ENCODE measurements at places on chromosomes 2 and 18. TPM values are rescaled to one million over a fixed set of nuclear protein-coding genes. Genes with fewer than 3 reads are reported as not detected.

DNA sequence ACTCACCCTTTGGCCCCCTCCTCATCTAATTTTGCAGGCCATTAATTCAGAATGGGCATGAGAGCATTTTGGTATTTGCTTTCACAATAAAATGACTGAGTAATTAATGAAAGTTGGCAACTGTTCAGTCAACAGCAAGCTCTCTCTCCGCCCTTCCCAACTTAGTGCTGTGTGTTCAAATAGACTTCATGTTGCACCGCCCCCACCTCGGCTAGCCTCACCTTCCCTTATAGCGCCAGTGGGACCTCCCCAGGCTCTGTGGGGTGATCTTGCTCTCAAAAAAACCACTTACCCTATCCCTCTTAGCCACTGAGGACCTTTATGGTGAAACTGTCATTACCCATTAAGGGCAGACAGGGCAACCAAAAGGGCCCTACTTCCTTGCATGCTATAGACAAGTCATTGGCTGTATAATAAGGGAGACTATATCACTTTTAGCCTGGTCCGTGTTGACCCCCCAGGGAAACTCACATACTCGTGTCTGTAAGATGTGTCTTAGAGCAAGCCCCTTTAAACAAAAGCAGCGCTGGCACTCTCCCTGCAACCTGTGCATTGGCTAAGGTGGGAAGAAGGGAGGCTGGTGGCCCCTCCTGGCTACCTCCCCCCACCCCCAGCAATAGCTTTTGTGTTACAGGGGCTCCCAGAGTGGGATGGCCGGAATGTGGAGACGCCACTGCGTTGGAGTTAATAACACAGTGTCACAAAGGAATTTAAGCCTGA, 15.2 kb downstream of the EN1 start:
- DNase-seq, result no peak
- H3K4me1 ChIP-seq, result peaks cover 20% of the 10 kb centered on the region
- H3K4me3 ChIP-seq, result no peak overlapping the region
- no peaks in the 10 kb centered on the region for H3K27me3 ChIP-seq

- H3K4me3 ChIP-seq, result no peak overlapping the region
- no peaks in the 10 kb centered on the region for H3K4me1 ChIP-seq
- DNase-seq, result no peak
- H3K27me3 ChIP-seq, result no peaks in the 10 kb centered on the region
- H3K36me3 ChIP-seq, result no peaks in the 10 kb centered on the region
- no peak overlapping the region for H3K27ac ChIP-seq
Observed at GRCh38 chr2:6782517-6783237, 83.0 kb downstream of the CMPK2 start.

- peaks cover 13% of the 10 kb centered on the region for H3K4me1 ChIP-seq
- no peaks in the 10 kb centered on the region for H3K27me3 ChIP-seq
- DNase-seq, result no peak
- H3K27ac ChIP-seq, result no peak overlapping the region
Observed at GRCh38 chr2:101577173-101577572, 102.3 kb upstream of the RFX8 start.

GRCh38 chr2:136246086-136246669, 128.2 kb upstream of the CXCR4 start:
- no peak overlapping the region for H3K27ac ChIP-seq
- H3K4me3 ChIP-seq, result peak overlapping the region; percentile 24
- DNase-seq, result no peak
- H3K36me3 ChIP-seq, result no peaks in the 10 kb centered on the region
- no peaks in the 10 kb centered on the region for H3K27me3 ChIP-seq

- H3K27me3 ChIP-seq, result no peaks in the 10 kb centered on the region
- H3K36me3 ChIP-seq, result no peaks in the 10 kb centered on the region
- H3K27ac ChIP-seq, result no peak overlapping the region
- H3K4me3 ChIP-seq, result no peak overlapping the region
Observed at GRCh38 chr18:78770139-78770822, 209.3 kb upstream of the SALL3 start.

- no peak overlapping the region for H3K4me3 ChIP-seq
- peak; percentile 49 for DNase-seq
- H3K27me3 ChIP-seq, result no peaks in the 10 kb centered on the region
- peak overlapping the region; percentile 88 for H3K27ac ChIP-seq
Observed at GRCh38 chr2:240369801-240370585, 65.5 kb upstream of the GPC1 start.

- DNase-seq, result no peak
- peaks cover 9% of the 10 kb centered on the region for H3K4me1 ChIP-seq
- H3K4me3 ChIP-seq, result no peak overlapping the region
- no peaks in the 10 kb centered on the region for H3K27me3 ChIP-seq
- no peak overlapping the region for H3K27ac ChIP-seq
- H3K36me3 ChIP-seq, result peaks cover 17% of the 10 kb centered on the region
Observed at GRCh38 chr2:98565286-98565860, 42.9 kb downstream of the COA5 start.

DNA sequence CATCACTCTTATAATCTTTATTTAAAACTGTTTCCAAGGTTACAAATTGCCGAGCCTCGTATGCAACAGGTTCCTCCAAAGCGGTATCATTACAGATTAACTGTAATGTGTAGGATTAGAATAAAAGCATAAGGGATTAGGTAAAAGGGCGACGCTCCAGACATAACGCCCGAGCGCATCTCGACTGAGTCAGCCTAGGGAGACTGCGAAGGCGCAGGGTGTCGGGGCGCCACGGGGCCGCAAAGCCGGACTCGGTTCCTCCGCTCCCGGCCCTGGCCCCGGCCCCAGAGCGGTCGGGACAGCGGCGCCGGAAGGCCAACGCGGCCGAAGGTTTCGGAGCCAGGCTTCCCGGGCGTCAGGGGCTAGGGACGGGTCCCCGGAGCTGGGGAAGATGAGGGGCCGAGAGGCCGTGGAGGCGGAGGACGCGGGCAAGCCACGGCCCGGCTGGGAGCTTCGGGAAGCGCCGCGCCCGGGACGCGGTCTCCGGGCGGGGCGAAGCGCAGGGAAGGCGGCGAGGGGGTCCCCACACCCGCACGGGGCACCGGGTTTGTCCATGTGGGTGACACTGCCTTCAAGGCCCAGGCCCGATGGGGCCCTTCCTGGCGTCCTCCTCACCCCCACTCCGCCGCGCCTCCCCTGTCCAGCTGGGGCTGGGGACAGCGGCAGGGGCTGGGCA, 12.9 kb upstream of the SIX3 start:
- no peaks in the 10 kb centered on the region for H3K36me3 ChIP-seq
- peaks cover 9% of the 10 kb centered on the region for H3K27me3 ChIP-seq
- no peak for DNase-seq

- no peaks in the 10 kb centered on the region for H3K36me3 ChIP-seq
- H3K4me1 ChIP-seq, result peaks cover 33% of the 10 kb centered on the region
- H3K27me3 ChIP-seq, result no peaks in the 10 kb centered on the region
- no peak overlapping the region for H3K27ac ChIP-seq
Observed at GRCh38 chr18:22544626-22545025, 126.9 kb upstream of the CTAGE1 start.

- peaks cover 34% of the 10 kb centered on the region for H3K4me1 ChIP-seq
- DNase-seq, result no peak
- H3K27me3 ChIP-seq, result no peaks in the 10 kb centered on the region
- H3K27ac ChIP-seq, result no peak overlapping the region
- no peaks in the 10 kb centered on the region for H3K36me3 ChIP-seq
Observed at GRCh38 chr2:133674433-133675331, 106.4 kb upstream of the NCKAP5 start.

DNA sequence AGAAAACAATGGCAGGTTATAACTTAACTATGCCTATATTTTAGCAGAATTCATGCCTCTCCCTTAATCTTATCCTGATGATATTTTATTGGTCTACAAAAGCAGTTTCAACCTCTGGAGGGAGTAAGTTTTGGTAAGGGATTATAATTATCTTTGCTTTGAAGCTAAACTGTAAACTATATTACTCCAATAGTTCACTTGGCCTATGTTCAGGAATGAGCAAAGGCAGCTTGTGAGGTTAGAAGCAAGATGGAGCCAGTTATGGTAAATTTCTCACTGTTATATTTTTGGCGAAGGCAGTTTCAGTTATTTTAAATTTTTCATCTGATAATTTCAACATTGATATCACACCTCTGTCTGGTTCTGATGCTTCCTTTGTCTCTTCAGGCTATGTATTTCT, 192.5 kb upstream of the RGPD4 start:
- no peaks in the 10 kb centered on the region for H3K36me3 ChIP-seq
- no peak for DNase-seq
- no peaks in the 10 kb centered on the region for H3K27me3 ChIP-seq
- no peaks in the 10 kb centered on the region for H3K4me1 ChIP-seq
- no peak overlapping the region for H3K27ac ChIP-seq

GRCh38 chr2:119028327-119029174, 86.6 kb downstream of the MARCO start:
- H3K27ac ChIP-seq, result no peak overlapping the region
- no peak for DNase-seq
- H3K4me1 ChIP-seq, result no peaks in the 10 kb centered on the region

GRCh38 chr18:25875551-25876240, 214.7 kb downstream of the SS18 start:
- no peaks in the 10 kb centered on the region for H3K27me3 ChIP-seq
- no peaks in the 10 kb centered on the region for H3K4me1 ChIP-seq
- no peak overlapping the region for H3K4me3 ChIP-seq

- no peaks in the 10 kb centered on the region for H3K36me3 ChIP-seq
- H3K27ac ChIP-seq, result no peak overlapping the region
- H3K4me1 ChIP-seq, result peaks cover 9% of the 10 kb centered on the region
- H3K4me3 ChIP-seq, result peak overlapping the region; percentile 68
- peaks cover 26% of the 10 kb centered on the region for H3K27me3 ChIP-seq
Observed at GRCh38 chr2:222318026-222318711, 19.4 kb upstream of the PAX3 start.

- H3K4me1 ChIP-seq, result no peaks in the 10 kb centered on the region
- H3K36me3 ChIP-seq, result no peaks in the 10 kb centered on the region
- no peak for DNase-seq
- H3K4me3 ChIP-seq, result no peak overlapping the region
- no peak overlapping the region for H3K27ac ChIP-seq
Observed at GRCh38 chr18:10225300-10225699, 229.1 kb upstream of the APCDD1 start.

DNA sequence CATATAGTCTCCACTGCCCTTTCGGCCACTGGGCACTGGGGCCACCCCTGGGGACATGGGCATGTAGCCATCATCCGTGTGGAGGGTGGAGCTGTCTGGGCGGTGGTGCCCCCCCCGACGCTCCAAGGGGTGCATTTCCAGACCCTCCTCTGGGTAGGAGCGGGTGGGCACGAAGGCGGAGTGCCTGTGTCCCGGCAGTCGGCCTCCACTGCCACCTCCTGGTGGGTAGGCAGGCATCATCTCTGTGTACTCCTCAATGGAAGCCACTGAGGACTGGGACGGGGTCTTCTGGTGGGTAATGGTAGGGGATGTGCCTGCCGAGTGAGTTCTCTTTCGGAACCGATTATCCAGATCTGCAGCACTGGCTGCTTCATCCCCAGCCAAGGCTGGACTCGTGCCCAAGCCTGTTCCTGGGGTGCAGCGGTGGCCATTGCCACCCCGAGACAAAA, 2.8 kb downstream of the IRS1 start:
- H3K4me3 ChIP-seq, result peak overlapping the region; percentile 85
- no peaks in the 10 kb centered on the region for H3K36me3 ChIP-seq
- peaks cover 54% of the 10 kb centered on the region for H3K4me1 ChIP-seq
- H3K27me3 ChIP-seq, result no peaks in the 10 kb centered on the region

DNA sequence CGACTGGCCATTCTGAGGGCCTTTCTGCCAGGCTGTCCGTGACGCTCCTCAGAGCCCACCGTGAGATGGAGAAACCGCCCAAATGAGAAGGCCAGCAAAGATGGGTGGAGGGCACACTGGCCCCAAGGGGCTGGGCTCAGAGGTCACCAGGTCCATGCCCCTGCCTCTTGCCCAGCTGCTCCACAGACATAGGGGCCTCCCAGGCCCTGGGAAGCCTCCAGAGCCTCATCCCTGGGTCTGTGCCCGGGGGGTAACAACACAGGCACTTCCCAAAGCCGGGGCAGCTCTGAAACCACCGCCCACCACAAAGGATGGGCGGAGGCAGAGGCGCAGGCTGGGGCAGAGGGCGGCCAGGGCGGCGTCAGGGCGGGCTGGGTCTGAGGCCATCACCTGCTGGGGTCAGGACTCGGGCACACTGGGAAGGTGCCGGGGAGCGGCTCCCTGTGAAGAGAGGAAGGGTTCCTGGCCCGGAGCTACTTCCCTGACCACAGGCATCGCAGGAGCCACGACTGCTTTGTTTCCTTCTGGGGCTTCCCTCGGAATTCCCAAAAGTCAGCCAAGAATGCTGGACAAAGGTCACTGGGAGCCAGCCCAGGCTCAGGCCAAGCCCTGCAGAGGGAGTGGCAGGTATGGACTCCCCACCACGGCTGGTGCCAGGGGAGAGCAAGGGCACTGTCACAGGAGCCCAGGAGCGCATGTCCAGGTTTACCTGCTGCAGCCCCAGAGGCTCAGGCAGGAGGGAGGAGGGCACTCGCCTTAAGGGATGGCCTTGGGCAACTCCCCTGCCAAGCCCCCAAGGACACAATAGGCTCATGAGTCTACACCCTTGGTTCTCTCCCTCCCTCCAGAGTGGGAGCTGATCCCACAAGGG, 9.4 kb downstream of the CYP26B1 start:
- peak overlapping the region; percentile 76 for H3K27ac ChIP-seq
- no peak overlapping the region for H3K4me3 ChIP-seq
- no peaks in the 10 kb centered on the region for H3K36me3 ChIP-seq
- peaks cover 67% of the 10 kb centered on the region for H3K4me1 ChIP-seq

GRCh38 chr2:149027590-149028250, 10.8 kb upstream of the LYPD6B start:
- no peaks in the 10 kb centered on the region for H3K4me1 ChIP-seq
- no peak overlapping the region for H3K27ac ChIP-seq
- H3K27me3 ChIP-seq, result no peaks in the 10 kb centered on the region
- no peak for DNase-seq

- no peaks in the 10 kb centered on the region for H3K27me3 ChIP-seq
- H3K27ac ChIP-seq, result no peak overlapping the region
- no peaks in the 10 kb centered on the region for H3K4me1 ChIP-seq
- no peaks in the 10 kb centered on the region for H3K36me3 ChIP-seq
Observed at GRCh38 chr2:147348931-147349555, 495.8 kb upstream of the ACVR2A start.

- no peak overlapping the region for H3K27ac ChIP-seq
- no peak overlapping the region for H3K4me3 ChIP-seq
- DNase-seq, result no peak
- H3K27me3 ChIP-seq, result no peaks in the 10 kb centered on the region
- no peaks in the 10 kb centered on the region for H3K4me1 ChIP-seq
Observed at GRCh38 chr2:166768393-166769123, 119.7 kb upstream of the XIRP2 start.

- H3K4me3 ChIP-seq, result no peak overlapping the region
- H3K36me3 ChIP-seq, result peaks cover 7% of the 10 kb centered on the region
- H3K4me1 ChIP-seq, result peaks cover 38% of the 10 kb centered on the region
- no peak overlapping the region for H3K27ac ChIP-seq
- no peak for DNase-seq
Observed at GRCh38 chr2:237720957-237721356, 77.6 kb upstream of the RBM44 start.

GRCh38 chr18:71194438-71194837, 905.6 kb downstream of the SOCS6 start:
- no peak for DNase-seq
- no peaks in the 10 kb centered on the region for H3K36me3 ChIP-seq
- H3K27me3 ChIP-seq, result no peaks in the 10 kb centered on the region
- H3K4me3 ChIP-seq, result no peak overlapping the region

- H3K27ac ChIP-seq, result no peak overlapping the region
- no peaks in the 10 kb centered on the region for H3K36me3 ChIP-seq
- no peak overlapping the region for H3K4me3 ChIP-seq
- peaks cover 29% of the 10 kb centered on the region for H3K4me1 ChIP-seq
- no peaks in the 10 kb centered on the region for H3K27me3 ChIP-seq
Observed at GRCh38 chr2:196274387-196274809, 103.0 kb upstream of the STK17B start.

Gene PAX3
- total RNA-seq, result not detected

Gene NXPH2
- total RNA-seq, result not detected

Gene STK16
- total RNA-seq, result 11.7 TPM

Gene DLGAP1
- 19.0 TPM for total RNA-seq

Gene AGXT
- total RNA-seq, result not detected

Gene MSGN1
- not detected for total RNA-seq

Gene LRRTM4
- not detected for total RNA-seq

Gene CPO
- not detected for total RNA-seq

Gene CLASP1
- 113 TPM for total RNA-seq

All from thoracic aorta (tissue), 2 donors.